ENCODE measurements at places on chromosomes 7 and 10.
A peak's percentile ranks its signal among the peaks of the same experiment; 100 is the strongest.

- no peak for DNase-seq
Observed at GRCh38 chr10:4807761-4808507, 18.1 kb upstream of the AKR1E2 start.

DNA sequence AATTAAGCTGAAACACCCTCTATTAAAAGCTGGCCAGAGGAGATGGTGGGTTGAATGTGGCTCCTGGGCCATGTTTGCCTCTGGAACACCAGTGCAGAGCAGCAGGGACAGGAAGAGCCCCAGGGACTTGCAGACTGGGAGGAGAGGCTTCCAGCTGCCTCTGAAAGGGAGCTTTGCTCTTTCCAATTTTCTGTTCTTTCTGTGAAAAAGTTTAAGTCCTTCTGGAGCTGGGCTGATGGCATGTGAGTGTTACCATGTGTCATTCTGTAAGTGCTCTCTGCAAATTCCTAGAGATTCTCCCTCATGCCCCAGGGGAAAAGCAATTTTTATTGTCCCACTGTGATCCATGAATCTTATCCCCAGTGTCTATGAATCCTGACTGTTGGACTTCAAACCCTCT, 112.8 kb upstream of the LANCL2 start:
- DNase-seq: no peak

DNA sequence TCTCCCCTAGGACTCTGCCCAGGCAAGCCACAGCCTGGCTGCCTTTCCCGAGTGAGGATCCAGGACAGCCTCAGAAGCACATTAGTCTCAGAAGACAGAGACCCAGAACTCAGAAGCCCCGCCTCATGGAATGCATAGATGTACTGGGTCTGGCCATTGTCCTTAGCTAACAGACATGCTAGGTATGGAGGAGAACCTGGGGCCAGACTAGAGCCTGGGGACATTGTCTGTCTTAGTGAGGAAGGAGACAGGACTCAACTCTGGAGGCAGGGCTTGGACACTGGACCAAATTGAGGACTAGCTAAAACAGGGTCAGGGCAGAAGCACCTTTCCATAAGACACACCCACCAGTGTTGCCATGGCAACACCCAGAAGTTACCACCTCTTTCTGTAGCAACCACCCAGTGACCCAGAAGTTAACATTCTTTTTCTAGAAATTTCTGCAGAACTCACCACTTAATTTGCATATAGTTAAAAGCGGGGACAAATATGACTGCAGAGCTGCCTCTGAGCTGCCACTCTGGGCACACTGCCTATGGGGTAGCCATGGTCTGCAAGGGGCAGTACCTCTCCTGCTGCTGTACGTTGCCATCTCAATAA, 27.5 kb downstream of the TLX1 start:
- DNase-seq: no peak

- DNase-seq: peak; percentile 95
Observed at GRCh38 chr10:5446390-5446926, 34.1 kb downstream of the NET1 start.

GRCh38 chr7:98294798-98295382, 13.4 kb downstream of the BRI3 start:
- DNase-seq: peak; percentile 87

DNA sequence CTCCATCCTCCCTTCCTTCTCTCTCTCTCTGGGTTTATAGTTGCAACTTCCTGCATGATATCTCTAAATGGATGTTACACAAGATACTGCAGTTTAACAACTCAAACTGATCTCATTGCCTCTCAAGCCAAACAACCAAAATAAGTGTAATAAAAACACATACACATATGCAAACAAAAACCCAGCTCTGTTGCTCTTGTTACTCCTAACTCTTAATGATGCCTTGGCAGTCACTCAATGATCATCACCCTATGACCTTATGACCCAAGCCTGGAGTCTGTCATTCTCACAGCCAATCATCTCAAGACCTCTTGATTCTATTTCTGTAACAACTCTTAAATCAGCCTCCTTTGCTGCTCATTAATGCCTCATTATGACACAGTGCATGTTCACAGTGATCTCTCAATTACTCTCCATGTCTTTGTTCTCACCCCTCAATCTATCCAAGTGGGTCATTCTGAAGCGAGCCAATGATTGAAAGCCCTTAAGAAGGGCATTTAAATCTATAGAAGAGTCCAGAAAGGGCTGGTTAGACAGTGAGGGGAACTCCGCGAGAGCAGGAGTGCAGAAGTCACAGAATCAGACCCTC, 210.9 kb downstream of the INHBA start:
- DNase-seq: no peak

DNA sequence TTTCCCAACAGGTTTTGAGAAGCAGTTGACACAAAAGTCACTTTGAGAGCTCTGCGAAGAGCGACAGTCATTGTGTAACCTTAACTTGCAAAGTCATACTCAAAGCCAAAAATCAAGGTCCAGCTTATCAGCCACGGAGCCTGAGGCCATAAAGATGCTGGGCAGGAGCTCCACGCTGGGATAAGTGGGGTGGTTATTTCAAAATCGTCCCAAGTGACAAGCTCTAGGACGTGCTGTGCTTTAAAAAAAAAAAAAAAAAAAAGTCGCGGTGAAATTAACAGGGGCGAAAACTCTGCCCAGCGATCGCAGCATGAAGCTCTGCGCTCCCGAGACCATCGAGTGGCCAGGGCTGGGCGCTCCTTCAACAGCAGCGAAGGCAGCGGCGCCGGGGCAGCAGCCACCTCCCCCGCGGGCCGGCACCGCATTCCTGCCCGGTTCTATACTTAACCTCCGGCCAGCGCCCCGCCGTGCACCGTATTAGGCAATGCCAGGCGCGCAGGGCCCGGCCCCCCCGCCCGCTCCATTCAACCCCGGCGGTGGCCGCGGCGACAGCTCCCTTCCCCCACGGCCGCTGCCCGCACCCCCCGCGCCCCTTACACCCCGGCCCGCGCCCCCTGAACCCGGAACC, 657 bp downstream of the HACD1 start:
- peak; percentile 86 for DNase-seq

DNA sequence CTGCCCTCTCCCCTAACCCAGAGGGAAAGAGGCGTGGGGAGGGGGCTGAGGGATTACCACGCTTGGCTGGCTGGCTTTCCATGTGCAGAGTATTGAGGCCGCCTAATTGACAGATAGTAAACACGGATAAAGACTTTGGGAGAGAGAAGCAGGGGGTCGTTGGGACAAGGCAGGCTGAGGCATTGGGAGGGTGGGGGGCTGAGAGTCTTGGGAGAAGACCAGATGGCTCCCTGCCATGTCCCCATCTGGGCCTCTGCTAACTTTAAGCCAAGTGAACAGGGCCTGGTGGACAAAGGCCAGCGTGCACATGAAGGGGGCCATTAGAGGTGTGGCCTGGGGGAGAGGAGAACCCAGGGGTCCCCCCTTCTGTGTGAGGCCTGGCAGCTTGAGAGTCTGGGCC, 55.4 kb upstream of the MXI1 start:
- DNase-seq: no peak

GRCh38 chr10:43396928-43397624, 11.9 kb downstream of the HNRNPF start:
- peak; percentile 83 for DNase-seq

DNA sequence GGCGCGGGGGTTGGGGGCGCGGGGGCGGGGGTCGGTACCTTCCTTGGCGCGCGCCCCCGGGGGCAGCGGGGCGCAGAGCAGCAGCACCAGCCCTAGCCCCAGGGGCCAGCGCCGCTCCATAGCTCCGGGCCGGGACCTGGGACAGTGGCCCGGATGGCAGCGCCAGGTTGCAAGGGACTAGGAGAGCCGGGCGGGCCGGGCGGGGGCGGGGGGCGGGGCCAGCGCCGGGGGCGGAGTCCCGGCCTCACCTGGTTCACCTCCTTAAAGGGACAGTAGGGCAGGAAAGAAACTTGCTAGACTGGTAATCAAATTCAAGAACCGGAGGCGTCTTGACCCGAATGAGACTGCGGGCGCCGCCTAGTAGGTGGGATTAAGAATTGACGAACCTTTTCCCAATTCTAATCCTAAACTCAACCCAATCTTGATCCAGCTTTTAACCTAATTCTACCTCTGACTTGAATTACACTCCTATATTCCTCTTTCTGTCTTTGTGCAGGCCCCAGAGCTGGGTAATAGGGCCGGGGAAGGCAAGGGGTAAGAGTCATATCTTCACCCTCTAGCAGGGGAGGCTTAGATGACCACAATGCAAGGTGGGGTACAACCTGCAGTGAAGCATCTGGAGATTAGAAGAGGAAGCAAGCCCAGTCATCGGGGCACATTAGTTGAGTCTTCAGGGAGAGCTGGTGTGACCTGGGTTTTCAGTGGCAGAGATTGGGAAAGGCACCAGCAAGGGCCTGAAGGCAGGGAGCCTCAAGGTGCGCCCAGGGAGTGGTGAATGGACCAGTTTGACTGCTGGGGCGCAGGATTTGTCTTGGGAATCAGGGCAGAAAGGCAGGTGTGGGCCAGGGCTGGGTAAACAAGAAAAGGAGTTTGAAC, at the start of gene EPHA1:
EPHA1 (minus strand) TSS at position 171 of the 876 bp plus-strand sequence; CDS start at position 120, 51 bp downstream.
- DNase-seq: peak; percentile 82

- no peak for DNase-seq
Observed at GRCh38 chr7:112876877-112877276, 86.7 kb upstream of the TMEM168 start.

DNA sequence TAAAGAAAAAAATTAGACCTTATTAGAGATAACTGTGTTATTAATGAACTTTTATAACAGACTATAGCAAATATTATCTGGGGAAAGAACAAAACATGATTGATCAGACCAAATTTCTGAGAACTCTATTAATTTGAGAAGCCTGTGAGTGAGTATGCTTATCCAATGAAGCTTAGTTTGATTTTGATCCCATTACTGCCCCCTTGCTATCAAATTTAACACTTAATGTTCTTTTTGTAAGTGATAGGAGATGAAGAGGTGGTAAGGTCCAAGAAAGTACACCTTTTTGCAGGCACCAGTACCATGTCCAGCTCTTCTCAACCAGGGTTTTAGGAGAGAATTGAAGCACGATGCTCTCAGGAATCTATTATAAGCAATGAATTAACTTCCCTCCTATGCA, 49.9 kb downstream of the ZNF365 start:
- DNase-seq: no peak

DNA sequence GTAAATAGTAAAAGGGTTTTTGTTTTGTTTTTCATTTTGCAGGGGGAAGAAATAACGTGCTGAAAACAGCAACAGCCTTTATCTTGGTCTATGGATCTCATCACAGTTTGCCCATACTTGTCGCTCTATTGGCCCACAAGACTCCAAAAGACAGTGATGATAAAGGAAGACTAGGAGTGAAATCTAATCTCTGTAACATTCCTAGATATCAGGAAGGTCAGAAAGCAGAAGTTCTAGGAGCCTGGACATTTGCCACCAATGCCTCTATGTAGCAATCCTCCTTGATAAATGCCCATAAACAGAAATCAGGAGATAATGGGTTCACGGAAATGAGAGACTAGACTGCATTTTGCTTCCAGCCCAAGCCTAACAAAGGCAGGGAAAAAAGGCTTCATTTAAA, 8.9 kb downstream of the CUBN start:
- no peak for DNase-seq

DNA sequence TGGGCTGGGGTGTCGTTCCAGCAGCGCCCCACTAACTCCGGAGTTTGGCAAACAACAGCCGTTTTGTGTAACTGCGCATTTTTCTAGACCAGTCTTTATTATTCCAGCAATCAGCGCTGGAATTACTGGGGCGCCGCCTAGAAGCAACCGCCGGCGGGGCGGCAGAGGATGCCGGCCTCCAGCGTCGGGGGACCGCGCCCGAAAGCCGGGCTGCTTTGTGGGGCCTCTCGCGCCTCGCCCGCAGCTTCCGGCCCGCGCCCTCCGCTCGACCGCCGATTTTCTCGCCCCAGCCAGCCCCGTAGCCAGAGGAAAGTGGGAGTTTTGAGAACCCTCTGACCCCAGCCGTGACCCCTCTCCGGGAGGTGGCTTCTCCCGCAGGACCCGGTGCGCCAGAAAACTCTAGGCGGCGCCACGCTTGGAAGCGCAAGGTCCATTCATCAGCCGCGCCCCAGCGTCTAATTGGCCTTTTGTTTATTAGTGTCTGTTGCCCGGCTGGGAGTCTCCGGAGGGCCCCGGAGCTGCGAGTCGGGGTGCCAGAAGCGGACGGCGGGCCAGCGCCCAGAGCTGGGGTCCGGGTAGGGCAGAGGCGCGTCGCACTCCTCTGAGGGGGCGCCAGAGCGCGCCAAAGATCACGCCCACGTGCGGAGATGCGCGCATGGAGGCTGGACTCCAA, 10.7 kb downstream of the EMX2 start:
- DNase-seq: peak; percentile 55

GRCh38 chr10:122348512-122348911, 26.0 kb upstream of the PLEKHA1 start:
- no peak for DNase-seq

DNA sequence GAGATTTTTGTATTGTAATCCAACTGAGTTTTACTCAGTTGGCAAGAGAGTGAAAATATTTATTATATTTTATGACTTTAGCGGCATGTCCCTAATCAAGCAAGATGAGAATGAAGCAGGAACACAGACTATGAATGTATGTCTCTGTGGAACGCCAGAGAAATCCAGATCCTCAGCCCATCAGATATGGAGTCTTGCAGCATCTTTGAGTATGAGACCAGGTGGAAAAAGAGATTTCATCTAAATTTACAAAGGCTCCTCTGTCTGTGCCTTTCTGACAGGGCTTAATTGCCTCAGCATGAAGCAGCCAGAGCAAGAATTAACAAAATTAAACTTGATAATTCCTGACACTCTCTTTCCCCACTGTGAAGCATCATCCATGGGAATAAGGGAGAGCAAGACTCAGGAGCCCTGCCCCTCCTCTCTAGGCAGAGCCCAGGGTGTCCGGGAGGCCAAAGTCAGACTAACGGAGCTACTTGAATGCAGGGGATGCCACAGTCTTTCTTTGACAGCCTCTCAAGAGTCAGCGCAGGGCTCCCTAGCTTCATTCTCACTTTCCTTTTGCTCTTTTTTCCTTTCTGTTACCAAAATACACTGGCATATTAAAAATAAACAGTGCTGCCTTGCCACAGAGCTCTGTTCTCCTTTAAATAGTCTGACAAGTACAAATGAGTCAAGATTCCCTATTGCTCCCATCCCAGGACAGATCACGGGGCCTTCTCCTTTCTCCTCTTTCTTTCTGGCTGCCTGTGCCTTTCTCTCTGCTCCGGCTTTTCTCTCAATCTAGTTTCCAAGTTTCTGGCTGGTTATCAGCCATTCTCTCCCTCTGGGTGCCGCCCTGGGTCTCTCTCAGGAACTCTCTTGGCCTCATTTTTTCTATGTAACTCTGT, 132.2 kb upstream of the INHBA start:
- DNase-seq: no peak
